ENCODE measurements at places on chromosomes 7 and 10.
A peak's percentile ranks its signal among the peaks of the same experiment; 100 is the strongest.

GRCh38 chr7:67429735-67430134 lies 433.1 kb downstream of the TYW1 start:
- DNase-seq, result no peak

DNA sequence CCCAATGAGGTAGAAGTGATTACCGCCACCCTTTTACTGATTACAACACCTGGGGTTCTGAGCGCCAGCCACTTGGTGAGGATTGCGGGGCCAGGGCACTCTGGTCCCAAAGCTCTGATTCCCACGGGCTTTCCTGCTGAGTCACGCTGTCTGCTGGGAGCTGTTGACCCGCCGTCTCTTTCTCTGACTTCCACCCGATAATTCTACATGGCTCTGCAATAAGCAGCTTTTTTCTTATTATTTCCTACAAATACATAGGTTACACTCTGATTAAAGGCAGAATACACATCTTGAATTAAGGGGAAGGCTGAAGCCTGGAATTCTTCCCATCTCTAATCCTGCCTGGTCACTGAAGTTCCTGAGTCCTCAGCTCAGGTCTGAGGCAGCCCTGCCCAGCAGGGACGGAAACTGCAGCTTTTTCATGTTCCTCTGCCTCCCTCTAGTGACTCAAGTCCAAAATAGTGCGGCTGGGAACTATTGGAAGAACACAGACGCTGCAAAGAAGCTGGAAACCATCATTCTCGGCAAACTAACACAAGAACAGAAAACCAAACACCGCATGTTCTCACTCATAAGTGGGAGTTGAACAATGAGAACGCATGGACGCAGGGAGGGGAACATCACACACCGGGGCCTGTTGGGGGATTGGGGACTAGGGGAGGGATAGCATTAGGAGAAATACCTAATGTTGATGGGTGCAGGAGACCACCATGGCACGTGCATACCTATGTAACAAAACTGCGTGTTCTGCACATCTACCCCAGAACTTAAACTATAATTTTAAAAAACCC lies 178.3 kb downstream of the PRKCQ start:
- no peak for DNase-seq

DNA sequence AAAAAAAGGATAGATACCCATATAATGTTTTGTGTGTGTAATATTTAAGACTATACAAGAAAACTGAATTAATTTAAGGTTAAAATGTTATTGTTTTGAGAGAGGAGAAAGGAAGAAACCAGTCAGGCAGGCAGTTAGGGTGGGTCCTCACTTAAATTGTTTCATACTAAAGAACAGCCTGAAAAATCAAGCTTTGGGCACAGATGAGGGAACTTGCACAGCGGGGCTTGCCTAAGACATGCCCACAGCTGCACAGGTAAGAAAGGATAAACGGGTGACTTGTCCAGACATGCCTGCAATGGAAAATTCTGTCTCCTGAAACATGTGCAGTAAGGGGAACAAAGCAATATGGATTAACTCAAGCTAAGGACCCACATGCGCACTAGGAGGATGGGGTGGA lies 158.4 kb downstream of the BBS9 start:
- no peak for DNase-seq

- DNase-seq, result no peak
These were observed 31.2 kb downstream of the DYNC2I1 start for GRCh38 chr7:158887594-158887993.

DNA sequence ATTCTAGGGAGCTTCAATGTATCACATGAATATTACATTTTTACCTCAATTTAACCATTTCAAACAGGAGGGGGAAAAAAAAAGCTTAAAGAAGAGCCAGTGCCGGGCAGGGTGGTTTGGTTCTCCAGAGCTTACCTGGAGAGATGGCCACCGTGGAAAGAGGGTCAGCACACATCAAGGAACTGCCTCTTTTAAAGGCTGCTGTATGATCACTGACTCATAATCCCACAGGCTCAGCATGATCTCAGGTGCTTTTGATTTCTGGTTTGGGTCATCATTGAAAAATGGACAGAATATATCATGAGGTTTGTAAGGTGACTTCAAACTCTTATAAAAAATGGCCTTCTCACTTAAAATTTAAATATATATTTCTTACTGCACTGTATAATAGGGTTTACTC lies 67.5 kb upstream of the MDFIC start:
- DNase-seq, result no peak

DNA sequence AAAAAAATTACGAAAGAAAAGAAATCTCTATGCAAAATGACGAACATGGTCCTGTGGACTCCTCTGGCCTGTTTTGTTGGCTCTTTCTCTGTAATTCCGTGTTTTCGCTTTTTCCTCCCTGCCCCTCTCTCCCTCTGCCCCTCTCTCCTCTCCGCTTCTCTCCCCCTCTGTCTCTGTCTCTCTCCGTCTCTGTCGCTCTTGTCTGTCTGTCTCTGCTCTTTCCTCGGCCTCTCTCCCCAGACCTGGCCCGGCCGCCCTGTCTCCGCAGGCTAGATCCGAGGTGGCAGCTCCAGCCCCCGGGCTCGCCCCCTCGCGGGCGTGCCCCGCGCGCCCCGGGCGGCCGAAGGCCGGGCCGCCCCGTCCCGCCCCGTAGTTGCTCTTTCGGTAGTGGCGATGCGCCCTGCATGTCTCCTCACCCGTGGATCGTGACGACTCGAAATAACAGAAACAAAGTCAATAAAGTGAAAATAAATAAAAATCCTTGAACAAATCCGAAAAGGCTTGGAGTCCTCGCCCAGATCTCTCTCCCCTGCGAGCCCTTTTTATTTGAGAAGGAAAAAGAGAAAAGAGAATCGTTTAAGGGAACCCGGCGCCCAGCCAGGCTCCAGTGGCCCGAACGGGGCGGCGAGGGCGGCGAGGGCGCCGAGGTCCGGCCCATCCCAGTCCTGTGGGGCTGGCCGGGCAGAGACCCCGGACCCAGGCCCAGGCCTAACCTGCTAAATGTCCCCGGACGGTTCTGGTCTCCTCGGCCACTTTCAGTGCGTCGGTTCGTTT lies 83.5 kb upstream of the SLF2 start:
- no peak for DNase-seq

GRCh38 chr10:132924046-132924952 lies 18.1 kb downstream of the CFAP46 start:
- no peak for DNase-seq

- no peak for DNase-seq
These were observed 7.0 kb downstream of the OSBPL3 start for GRCh38 chr7:24972991-24973390.

- DNase-seq, result no peak
These were observed 452 bp downstream of the SAMD9 start for GRCh38 chr7:93117327-93117726.

- DNase-seq, result no peak
These were observed 18.0 kb upstream of the SEM1 start for GRCh38 chr7:96727534-96728088.

GRCh38 chr10:98408799-98409198 lies 6.2 kb downstream of the PYROXD2 start:
- DNase-seq, result no peak

- DNase-seq, result no peak
These were observed 47.1 kb upstream of the GAD2 start for GRCh38 chr10:26169466-26169865.

- no peak for DNase-seq
These were observed 448.2 kb downstream of the DNAJB6 start for GRCh38 chr7:157784979-157785441.

DNA sequence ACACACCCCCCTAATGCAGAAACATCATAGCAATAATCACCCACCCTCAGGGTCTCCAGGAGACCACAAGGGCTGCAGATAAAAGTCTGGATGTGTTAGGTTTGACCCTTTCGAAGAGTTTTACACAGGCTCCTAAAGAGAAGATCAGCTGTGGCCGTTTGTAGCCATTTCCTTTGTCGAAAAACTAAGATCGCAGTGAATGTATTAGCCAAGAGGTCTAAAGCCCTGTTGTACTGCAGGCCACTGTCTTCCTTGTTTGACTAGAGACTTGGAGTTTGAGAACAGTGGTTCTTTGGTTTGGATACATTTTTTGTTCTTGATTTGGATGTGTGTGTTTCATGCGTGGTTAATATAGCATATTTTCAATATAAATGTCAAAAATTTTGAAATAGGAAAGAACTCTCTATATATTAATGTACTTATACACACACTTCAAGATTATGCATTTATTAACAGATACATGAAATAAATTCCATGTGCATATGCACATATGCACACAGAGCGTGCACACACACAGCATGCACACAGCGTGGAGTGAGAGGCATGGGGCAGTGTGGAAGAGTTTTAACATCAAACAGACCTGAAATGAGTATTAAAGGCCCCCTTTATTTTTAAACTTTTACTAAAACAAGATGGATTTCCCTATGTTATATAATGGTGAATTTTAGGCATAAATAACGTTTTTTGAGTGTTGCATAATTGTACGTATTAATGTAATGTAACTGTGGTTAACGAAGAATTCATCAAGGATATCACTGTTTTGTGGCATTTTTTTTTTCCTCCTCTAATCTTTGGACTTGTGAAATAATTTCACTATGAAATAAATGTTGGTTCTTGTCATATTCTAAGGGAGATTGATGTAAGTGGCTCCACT lies 2.2 kb downstream of the IKZF1 start:
- DNase-seq, result no peak

GRCh38 chr10:76352300-76352699 lies 920.9 kb downstream of the LRMDA start:
- DNase-seq, result no peak

DNA sequence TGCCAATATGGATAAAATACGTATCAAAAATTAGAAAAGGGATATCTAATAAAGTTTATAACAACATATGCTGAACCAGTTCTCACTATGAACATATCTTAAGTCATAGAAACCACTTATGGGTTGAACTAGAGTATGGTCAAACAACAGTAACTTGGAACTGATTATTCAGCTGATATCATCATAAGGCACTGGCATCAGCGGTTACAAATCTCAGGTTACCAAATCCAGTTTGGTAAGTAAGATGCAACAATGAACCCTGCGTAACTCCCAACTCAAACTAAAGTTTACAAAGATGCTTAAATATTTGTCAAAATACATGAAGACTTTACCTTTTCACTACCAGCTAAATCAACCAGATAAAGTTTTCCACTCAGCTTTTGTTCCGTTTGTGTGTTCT lies 19.3 kb downstream of the KIF5B start:
- no peak for DNase-seq

GRCh38 chr10:125149036-125149679 lies 11.2 kb downstream of the CTBP2 start:
- DNase-seq, result peak; percentile 68

DNA sequence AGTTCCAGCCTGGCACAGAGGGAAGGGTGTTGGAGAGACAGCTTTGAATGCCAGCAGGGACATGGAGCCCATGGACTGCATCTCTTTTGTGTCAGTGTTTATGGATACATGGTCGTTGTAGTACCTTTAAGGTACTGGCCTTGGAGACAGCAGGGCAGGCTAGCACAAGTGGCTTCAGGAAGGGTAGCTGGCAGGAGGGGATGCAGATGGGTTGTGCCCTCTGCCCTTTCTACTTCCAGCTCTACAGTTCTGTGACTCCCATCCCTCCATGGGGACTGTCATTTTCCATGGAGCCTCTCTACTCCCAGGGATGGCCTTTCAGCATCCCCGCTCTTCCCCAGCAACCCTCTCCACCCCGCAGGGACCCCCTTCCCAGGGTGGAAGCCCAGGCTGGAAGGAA lies 25.1 kb downstream of the POLL start:
- DNase-seq, result no peak

GRCh38 chr7:5549096-5549763 lies 125.6 kb upstream of the TNRC18 start:
- DNase-seq, result no peak

GRCh38 chr7:133912916-133913697 lies 214.0 kb upstream of the LRGUK start:
- DNase-seq, result no peak

GRCh38 chr7:50209461-50210135 lies 94.9 kb upstream of the IKZF1 start:
- DNase-seq, result no peak

GRCh38 chr10:68861253-68861652 lies 33.9 kb downstream of the STOX1 start:
- no peak for DNase-seq

DNA sequence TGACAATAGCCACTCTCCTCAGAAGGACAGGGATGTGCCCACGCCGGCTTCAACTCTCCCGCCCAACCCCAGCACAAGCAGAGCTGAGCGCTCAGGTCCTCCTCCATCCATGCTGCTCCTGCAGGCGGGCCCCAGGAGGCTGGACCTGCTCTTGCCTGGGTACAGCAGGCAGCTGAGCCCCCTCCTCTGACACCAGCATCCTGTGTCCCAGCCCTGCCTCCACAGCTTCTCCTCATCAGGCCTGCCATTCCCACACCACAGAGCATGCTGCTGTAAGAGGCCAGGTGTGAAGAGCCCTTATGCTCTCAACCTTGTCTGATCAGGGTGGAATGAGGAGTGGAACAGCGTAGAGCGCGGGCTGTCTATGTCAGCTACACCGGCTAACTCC lies 302.2 kb downstream of the PTPRN2 start:
- no peak for DNase-seq

DNA sequence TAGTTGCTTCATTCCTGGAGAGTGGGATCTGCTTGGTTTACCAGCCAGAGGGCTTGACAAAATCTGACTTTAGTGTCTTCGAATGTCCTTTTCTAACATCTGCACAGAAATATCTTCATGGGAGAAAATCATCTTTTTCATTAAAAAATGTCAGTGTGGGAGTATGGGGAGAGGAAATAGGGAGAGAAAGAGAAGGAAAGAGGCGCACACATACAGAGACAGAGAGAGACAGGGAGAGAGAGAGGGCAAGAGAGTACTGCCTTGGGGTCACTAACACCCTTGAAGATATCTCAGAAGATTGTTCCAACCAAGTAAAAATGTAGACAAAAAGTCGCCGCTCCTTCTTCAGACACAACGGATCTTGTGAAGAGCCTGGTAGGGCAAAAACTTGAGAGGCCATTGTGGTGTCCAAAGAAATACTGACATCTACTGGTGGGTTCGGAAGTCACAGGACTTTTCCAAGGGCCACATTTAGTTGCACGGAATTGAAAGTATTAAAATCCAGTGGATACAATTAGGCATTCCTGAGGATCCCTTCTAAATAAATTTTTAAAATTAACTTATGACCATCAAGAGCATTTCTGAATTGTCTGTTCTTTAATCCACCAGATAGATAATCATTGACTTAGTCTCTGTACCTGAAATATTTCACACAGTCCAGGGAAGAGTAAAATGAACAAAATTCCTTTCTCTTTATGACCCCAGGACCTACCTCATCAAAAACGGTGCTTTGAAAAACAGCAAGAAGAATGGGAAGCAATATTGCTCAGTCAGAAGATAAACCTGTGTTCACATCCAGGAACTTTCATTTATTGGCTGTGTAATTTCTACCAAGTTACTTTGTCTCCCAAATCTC lies 29.7 kb downstream of the VIM start:
- peak; percentile 6 for DNase-seq

GRCh38 chr7:74617180-74617744 lies 40.3 kb upstream of the GTF2I start:
- no peak for DNase-seq

- no peak for DNase-seq
These were observed 5.6 kb downstream of the DENND11 start for GRCh38 chr7:141696348-141696747.
